ENCODE measurements at places on chromosomes 3 and 15.

GRCh38 chr3:5429517-5429890 lies 242.0 kb downstream of the EDEM1 start:
- no peak for DNase-seq

GRCh38 chr3:109325109-109325508 lies 8.8 kb upstream of the DPPA2 start:
- DNase-seq, result no peak

DNA sequence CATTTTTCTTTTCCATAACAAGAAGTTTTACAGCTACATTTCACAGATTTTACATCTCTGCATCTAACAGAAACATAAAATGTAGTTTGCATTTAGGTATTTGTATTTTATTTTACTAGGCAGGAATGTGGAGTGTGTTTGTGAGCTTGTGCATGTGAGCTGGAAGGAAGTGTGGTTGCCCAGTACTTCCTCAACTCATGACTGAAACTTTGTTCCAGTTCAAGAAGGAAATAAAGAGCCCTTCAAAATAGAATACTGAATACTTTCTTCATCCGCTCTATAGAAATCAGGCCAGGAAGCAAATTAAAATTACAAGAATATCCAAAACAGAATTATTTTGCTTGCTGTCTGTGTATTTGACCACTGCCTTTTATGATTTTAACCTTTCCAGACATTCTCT lies 81.3 kb downstream of the CHL1 start:
- no peak for DNase-seq

DNA sequence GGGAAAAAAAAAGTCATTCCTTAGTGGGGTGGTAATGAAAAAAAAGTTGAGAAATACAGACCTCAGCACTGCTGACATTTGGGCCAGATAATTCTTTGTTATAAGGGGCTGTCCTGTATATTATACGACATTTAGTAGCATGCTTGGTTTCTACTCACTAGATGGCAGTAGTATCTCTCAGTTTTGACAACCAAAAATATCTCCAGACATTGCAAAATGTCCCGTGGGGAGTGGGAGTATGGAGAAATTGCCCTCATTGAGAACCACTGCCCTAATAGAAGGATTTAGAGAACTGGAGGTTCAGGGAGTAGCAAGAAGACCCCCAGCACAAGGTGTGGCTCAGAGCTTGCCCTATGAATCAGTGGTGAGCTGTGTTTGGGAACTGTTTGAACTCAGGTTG lies 28.6 kb upstream of the TEX264 start:
- DNase-seq, result no peak

GRCh38 chr15:91219206-91219605 lies 119.1 kb downstream of the SV2B start:
- DNase-seq, result no peak

DNA sequence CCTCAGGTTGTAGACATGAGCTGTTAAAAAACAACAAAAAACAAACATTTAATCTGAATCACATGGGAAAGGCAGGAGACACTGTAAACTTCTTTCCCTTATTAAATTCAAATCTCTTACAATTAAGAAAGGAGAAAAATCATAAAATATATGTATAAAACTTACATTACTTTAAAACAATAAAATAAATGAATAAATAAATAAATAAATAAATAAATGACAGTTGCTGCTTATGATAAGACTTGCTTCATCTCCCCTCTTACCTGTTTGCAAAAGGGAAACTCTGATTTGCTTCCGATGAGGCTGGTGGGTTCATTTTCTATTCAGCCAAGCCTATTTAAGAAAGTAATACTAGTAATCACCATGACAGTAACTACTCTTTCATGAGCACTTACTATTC lies 353.4 kb upstream of the TBL1XR1 start:
- no peak for DNase-seq

- DNase-seq, result no peak
These were observed 312.9 kb downstream of the PDCD6IP start for GRCh38 chr3:34111361-34111760.

- no peak for DNase-seq
These were observed 154.4 kb upstream of the RARB start for GRCh38 chr3:25273582-25274171.

DNA sequence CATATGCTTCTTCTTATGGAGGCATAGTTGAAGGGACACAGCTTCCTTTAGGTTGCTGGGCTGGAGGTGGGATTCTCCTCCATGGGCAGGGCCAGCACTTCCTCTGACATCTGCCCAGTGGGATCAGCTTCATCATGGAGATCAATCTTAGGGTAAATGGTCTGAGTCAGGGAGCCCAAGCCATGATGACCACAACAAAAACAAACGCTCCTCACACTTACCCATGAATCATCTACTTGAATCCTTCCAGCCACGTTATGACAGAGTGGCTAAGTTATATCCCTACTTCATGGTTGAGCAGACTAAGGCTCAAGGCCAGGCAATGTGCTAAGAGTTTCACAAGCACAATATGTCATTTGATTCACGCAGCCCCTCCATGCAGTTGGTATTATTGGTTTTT lies 87.2 kb upstream of the NMNAT3 start:
- DNase-seq, result no peak

GRCh38 chr15:100769975-100770340 lies 109.7 kb upstream of the ALDH1A3 start:
- DNase-seq, result no peak

DNA sequence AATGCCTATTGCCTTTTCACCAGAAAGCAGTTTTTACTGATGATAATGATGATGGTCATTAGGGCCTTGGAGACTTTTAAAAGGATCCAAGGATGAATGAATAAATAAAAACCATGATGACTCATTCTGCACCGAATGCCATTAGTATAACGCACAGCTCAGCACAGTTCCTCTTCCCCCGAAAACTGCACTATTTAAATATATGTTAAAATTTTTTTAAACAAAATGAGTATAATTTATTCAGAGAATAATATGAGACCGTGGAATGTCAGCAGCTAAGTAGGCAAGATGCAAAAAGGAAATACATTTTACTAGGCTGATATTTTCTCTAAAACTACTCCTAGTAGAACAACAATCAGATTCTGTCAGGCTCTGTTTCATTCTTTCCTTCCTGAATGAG lies 83.4 kb upstream of the NANOGP8 start:
- DNase-seq, result no peak

DNA sequence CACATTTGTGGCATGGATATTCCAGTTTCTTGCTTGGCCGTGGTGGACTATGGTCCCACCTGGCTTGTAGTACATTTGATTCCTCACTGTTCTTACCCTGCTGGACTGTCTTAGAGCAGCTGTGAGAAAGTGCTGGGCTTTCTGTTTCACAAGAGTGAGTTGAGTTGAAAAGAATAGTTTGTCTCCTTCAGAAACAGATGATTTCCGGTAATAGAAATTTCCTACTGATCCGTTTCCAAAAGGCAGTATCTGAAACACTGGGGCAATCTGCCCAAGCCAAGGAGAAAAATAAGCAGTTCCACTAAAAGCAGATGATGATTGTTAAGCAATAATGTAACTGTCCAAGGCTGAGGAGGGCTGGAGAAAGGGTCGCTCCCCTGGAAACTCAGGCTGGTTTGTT lies 96.0 kb downstream of the SUCLG2 start:
- DNase-seq, result no peak

- no peak for DNase-seq
These were observed 158.8 kb downstream of the PDZRN3 start for GRCh38 chr3:73465926-73466325.

DNA sequence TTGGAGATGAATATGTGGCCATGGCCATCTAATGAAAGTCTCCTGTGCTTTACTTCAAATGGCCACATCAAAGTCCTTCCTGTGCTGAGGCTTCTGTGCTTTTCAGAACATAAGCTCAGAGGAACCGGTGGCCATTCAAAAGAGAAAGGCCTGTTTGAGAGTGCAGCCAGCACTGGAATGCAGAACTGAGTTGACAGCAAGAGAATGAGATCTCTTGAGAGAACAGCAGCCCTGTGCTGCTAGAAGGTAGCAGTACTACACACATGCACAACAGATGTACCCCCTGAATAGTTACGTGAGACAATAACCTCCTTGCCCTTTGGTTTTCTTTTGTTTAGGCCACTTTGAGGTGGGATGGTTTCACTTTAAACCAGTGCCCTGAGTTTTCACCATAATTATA lies 292.5 kb downstream of the PTPRG start:
- DNase-seq, result no peak

DNA sequence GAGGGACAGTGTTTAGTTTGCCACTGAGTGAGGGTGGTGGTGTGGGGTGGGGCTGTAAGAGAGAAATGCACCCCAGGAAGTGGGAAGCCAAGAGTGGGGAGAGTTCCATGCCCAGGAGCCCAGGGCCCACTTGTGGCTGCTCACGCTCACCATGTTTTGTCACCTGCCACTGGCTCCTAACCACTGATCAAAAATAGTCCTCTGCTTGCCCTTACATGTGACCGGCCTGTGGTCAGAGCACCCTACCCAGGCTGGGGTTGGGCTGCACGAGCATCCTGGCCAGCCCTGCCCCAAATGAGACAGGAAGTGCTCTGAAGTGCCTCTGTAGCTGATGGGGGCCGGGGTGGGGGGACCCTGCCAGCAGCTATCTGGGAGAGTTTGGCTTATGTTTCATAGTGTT lies 216.3 kb downstream of the RPLP1 start:
- DNase-seq, result peak; percentile 33

DNA sequence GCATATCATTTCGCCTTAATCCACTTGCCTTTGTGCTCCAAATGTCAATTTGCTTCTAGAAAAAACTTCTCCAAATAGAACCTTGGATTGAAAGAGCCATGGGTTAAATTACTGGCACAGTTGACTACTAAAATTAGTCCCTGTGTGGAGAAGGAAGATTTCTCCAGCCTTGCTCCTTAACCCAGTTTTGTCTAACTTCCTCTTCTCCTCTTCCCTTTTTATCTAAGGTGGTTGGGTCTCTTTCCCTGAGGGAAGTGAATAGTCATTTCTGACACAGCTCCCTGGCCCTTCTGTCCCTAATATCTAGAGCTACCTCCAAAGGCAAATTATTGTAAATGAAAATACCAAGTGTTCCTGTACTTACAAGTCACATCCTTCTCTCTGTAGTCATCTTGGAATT lies 527.9 kb upstream of the TBL1XR1 start:
- DNase-seq, result no peak

DNA sequence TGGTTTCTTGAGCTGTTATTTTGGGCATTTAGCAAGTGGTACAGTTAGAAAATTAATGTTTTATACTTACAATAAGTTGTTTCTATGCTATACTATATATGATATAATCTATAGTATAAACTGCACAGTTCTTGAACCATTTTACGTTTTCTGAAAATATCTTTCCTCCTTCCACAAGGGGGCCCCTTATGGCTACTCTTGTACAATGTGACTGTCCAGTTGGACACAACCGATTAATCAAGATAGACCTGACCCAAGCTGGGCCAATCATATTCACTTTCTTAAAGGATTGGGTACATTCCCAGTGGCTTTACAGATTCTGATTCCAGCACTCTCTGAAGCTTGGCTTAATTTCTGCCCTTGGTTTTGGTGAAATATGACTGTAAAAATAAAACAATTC lies 953.4 kb downstream of the AGBL1 start:
- DNase-seq, result no peak

DNA sequence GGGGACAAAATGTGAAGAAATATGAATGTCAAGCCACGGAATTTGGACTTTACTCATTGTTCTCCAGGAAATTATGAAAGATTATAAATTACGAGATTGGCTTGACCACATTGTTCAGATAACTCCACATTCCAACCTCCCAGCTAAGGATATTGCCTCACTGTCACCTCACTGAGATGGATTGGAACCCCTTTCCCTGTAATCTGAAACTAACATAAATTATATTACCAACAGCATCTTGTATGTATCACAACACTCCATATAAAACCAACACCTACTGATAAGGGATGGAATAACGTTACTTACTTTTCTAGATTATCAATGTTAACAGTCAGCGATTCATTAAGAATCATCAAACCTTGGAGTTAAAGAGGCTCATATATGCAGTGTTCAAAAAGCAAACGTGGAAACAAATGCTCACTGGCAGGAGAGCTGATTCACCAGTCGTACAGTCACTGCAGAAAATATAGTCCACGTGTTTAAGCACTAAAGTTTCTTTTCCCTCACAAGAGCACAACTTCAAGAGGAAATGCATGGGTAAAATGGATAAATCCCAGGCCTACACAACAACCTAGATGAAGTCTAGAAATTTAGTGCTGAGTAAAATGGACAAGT lies 451.5 kb downstream of the FGF12 start:
- DNase-seq, result no peak

DNA sequence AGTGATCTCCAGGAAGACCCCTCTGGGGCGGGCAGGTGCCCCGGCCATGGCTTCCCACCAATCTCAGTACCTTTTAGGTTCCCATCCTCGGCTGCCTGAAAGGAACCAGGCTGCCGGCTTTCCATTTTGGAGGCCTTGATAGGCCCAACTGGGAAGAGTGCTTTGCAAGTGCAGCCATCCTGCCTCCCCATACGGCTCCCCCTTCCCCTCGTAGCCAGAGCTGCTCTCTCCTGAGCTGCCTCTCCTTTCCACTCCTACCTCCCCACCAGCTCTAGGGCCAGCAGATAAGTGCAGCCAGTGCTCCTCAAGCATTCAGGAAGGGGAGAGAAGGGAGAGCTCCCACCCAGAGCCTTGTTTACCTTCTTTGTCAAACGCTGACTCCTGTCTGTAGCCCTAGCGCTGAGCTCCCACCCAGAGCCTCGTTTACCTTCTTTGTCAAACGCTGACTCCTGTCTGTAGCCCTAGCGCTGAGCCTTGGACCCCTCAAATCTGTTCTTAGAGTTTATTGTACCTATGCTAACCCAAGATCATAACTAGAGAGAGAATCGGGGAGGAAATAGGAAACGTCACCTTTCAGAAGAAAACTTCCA lies 133.0 kb downstream of the LRRK1 start:
- DNase-seq, result no peak

- DNase-seq, result no peak
These were observed 4.3 kb upstream of the LTF start for GRCh38 chr3:46468753-46469600.

DNA sequence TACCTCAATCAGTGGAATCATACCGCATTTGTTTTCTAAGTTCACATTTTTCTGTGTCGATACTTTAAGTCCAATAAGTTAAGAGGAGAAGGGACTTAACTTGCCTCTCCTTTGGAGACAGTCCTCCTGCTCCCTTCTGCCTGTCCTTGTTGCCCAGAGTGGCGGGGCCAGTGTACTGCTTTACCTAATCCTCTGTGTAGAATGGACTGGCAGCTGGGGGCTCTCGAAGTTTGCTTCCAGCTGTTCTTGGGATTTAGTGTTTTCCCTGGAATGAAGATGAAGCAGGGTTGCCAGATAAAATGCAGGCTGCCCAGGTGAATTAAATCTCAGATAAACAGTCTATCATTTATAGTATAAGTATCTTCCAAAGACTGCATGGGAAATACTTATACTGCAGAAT lies 287.6 kb upstream of the C2CD4B start:
- no peak for DNase-seq

GRCh38 chr3:18385706-18386105 lies 39.4 kb downstream of the SATB1 start:
- DNase-seq, result no peak

GRCh38 chr3:17579289-17580031 lies 163.0 kb downstream of the TBC1D5 start:
- DNase-seq, result no peak

- no peak for DNase-seq
These were observed 61.3 kb downstream of the FOXP1 start for GRCh38 chr3:71521940-71522876.

All from activated CD4-positive, alpha-beta T cell treated with anti-CD3 and anti-CD28 coated beads for 36 hours (primary cell).